ENCODE measurements at places on chromosomes 2 and 18.
A peak's percentile ranks its signal among the peaks of the same experiment; 100 is the strongest.

DNA sequence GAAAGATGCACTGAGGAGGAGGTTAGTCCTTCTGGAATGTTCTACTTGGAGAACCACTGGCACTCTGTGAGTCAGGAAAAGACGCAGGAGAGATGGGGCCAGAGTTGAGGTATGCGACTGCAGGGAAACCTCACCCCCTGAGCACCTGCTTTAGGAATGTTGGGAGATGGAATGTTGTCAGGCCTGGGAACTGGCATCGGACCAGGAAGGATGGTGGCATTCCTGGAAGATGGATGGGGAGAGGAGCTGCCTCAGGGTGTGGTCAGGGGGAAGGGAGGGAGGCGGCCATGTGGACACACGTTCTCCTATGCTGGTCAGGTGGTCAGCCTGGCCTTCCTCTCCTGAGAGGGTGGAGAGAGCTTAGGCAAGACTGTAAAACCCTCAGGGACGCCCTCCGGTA lies 146.3 kb downstream of the CELF4 start:
- DNase-seq = no peak

DNA sequence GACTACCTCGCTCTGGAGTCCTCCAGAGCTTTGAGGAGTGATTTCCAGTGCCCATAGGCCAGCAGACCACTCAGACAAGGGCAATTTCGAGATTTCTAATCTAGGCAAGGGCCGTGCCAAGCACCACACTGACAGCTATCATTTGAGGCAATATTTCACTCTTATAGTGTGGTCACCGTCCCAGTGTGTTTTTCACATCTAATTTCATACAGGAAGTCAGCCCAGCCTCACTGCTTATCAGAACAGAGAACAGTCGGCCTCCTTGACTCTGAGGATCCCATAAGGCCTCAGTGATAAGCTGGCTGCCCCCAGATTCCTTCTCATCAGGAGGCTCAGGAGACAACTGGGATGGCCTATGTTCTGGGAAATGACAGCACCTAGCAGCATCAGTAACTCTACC lies 581 bp downstream of the CAPN14 start:
- no peak for DNase-seq

- DNase-seq = peak; percentile 39
These were observed 10.8 kb downstream of the SIX3 start for GRCh38 chr2:44952143-44952805.

GRCh38 chr2:99845296-99845695 lies 297.1 kb downstream of the AFF3 start:
- DNase-seq = no peak

- DNase-seq = no peak
These were observed 131.4 kb downstream of the VWC2L start for GRCh38 chr2:214542295-214542694.

- DNase-seq = no peak
These were observed 234.7 kb downstream of the HRH4 start for GRCh38 chr18:24695168-24695567.

DNA sequence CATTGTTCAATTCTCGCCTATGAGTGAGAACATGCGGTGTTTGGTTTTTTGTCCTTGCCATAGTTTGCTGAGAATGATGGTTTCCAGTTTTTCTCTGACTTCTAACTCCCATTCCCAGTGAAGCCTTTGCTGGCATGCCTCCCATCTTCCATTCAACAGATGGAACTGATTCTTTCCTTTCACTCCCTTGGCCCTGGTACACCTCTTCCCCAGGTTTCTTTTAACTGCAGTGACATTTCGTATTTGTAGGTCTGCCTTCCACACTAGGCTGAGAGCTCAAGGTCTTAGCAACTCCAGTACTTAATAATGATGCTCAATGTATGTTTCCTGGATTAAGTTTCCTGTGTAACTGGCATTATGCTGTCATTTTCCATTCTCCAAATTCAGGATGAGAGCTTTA lies 48.5 kb downstream of the GAREM1 start:
- DNase-seq = no peak

DNA sequence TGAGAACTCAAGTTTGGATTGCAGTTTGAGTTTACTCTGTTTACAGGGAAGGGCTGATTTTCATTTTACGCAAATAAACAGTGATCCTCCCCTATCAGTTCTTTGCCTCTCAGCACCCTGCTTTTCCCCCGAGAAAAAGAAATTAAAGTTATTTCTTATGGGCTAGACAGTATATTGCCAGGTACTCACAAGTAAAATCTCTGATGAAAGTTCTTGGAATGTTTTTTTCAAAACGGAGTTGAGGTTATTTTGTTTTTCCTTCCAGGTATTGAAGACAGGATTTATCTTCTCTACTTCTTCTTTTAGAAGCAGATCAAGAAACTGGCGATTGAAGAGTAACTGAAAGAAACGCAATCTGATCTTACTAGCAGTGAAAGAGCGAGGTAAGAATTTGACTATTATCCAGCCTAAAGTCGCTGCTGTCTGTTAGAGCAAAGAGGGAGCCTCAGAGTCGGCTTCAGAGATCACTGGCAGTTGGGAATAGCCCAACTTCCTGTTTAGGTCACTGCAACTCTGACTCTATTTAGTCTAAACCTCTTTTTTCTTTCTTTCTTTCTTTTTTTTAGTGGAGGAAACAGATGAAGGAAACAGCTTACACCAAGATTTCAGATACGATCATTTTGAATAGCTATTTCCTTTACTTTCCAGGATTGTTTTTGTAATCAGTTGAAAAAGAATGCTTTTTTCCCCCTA lies at the start of gene TFPI:
Gene TFPI (minus strand): TSS at position 425 of the 693 bp plus-strand sequence. CDS start 50,667 bp downstream, outside the sequence.
- no peak for DNase-seq

- no peak for DNase-seq
These were observed 351.6 kb downstream of the EIPR1 start for GRCh38 chr2:3025984-3026383.

- DNase-seq = no peak
These were observed 502.4 kb downstream of the FBXO15 start for GRCh38 chr18:73645160-73645715.

GRCh38 chr2:10765914-10766313 lies 44.5 kb downstream of the ATP6V1C2 start:
- no peak for DNase-seq

- peak; percentile 88 for DNase-seq
These were observed 265.6 kb downstream of the ANAPC1 start for GRCh38 chr2:111618226-111618977.

DNA sequence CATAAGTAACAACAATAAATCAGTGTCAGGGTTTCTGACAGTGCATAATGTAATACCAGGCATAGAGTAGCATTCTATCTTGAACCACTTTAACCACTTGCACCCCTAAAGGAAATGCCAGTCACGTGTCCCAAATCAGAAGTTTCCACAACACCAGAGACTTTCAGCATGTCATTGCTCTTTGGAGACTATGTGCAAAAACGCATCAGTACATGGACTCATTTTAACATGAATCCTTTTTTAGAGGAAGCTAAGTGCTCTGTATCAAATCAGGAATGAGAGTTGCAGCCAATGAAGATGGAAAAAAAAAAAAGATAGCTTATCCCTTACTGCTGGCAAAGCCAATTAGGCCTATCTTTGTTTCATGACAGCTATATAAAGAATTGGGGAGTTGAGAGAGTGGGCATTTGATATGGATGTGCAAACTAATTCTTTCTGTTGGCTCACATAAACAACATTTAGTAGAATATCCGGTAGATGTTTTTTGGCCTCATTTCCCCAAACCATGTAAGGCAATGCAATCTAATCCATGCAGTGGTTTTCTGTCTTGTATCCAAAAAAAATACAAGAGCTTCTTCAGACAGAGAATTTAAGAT lies 353.1 kb downstream of the IRS1 start:
- no peak for DNase-seq

GRCh38 chr2:163248376-163249253 lies 410.0 kb upstream of the KCNH7 start:
- DNase-seq = no peak

GRCh38 chr2:57886161-57886786 lies 160.3 kb upstream of the VRK2 start:
- no peak for DNase-seq

DNA sequence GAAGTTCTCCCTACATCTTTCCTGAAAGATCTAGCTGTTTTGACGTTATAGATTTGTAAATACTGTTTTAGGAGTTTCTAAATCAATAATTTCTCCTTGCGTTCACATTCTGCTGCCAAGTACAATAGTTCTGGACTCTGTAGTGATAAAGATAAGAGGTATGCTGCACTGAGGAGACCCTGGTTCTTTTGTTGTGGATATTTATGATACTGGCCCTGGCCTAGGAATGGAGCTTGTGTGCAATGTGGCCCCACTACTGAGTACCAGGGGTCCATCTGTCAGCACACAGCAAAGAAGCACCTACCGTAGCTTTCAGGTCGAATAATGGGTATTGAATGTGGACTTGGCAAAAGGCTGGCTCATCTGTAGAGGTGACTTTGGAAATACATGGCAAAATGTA lies 85.0 kb downstream of the MAP3K20 start:
- no peak for DNase-seq

- DNase-seq = no peak
These were observed 993 bp downstream of the RBMS1 start for GRCh38 chr2:160492401-160493226.

DNA sequence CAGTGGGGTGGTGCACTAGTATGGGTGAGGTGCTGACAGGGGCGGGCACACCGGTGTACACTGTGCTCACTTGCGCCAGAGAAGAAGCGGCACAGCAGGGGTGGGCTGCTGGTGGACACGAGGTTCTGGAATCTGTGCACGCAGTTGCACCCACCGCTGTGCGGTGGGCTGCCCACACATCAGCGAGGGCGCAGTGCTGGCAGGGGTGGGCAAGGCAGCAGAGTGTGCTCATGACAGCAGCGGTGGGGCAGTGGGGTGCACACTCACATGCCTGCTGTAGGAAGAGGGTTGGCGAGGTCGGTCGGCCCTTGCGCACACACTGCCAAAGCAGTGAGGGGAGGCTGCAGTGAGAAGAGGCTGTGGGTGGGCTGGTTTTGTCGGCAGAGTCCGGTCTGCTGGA lies 141.8 kb downstream of the GALNT13 start:
- DNase-seq = no peak

- no peak for DNase-seq
These were observed 861.8 kb downstream of the BCL11A start for GRCh38 chr2:59691518-59692190.

DNA sequence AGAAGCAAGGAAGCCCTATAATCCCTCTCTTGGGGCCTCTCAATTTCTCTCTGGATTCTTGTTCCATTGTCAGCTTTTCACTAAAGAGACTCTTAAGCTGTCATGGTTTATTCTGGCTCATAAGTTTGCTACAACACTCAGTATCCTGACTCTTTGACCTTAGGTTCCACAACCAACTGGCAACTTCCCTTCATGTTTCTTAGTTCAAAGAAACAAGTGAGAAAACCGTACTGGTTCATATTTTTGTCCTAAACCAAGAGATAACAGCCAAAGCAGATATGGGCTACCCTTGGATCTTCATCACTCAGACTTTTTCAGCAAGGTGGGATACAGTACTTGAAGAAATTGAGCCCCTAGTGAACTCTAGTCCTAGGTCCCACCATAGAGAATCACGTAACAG lies 109.9 kb upstream of the CRIM1 start:
- DNase-seq = peak; percentile 7

DNA sequence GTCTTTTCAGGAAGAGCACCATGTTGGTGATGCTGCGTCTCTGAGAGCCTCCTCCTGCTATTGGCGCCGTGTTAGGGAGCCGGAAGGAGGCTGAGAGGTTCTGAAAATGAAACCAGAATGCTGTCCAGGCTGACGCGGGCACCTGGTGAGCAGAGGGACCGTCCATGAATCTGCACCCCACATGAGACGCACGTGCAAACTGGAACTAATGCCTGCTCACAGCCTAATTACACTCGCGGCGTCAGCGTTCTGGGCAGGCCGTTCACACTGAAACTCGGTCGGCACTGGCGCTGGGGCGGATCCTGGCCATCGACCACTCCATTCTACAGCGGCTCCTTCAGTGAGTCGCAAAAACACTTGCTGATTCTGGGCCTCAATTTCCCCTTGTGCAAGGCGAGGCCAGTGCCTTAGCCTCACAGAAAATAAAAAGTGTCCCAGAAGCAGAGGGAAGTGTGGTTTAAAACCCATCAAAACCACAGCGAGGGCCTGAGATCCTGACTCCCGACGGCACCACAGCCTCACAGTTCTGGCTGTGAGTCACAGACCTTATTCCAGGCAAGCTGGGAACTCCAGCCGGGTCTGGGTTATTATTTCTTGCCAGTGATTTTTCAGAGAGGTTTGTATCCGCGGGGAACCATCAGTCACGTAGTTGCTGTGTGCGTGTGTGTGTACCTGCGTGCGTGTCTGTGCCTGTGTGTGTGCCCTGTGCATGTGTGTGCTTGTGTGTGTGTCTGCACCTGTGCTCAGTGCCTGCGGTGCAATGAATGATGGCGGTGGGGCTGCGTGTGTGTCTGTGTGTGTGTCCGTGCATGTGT lies 49.1 kb upstream of the CTDP1 start:
- no peak for DNase-seq

DNA sequence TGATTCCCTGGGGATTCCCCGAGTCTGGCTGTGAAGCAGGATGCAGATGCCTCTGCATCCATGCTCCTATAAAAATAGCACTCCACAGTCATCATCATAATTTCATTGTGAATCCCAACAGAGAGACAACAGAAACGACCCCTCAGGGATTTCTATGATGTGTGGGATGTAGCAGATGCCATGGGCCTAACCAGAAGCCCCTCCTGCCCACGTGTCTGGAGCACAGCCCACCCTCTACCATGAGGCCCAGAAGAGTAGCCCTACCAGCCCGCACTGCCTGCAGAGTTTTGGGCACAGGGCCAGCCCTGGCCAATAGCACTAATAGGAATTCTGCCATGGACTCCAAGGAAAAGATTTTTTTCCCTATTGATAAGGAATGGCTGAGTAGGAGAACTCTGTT lies 66.6 kb downstream of the GYPC start:
- DNase-seq = no peak

All from HL-60 (cell line).